CD4-positive, alpha-beta memory T cell (primary cell): ENCODE measurements at places on chromosomes 4 and X. TPM values are rescaled to one million over a fixed set of nuclear protein-coding genes. Genes with fewer than 3 reads are reported as not detected.

Gene HPRT1
- 105 TPM for polyA plus RNA-seq

Gene TMEM31
- polyA plus RNA-seq, result not detected

Gene ABLIM2
- 1.3 TPM for polyA plus RNA-seq

Gene BEND2
- polyA plus RNA-seq, result not detected

Gene SASH3
- polyA plus RNA-seq, result 211 TPM

Gene HSFX3
- polyA plus RNA-seq, result not detected

Gene TRIML2
- polyA plus RNA-seq, result not detected

Gene SUPT20HL2
- polyA plus RNA-seq, result not detected

Gene RASGEF1B
- polyA plus RNA-seq, result 4.1 TPM

Gene IQCM
- not detected for polyA plus RNA-seq

Gene ASMTL
- 50.4 TPM for polyA plus RNA-seq

Gene HAND2
- not detected for polyA plus RNA-seq

Gene PCSK1N
- polyA plus RNA-seq, result 4.6 TPM

Gene CYBB
- 0.94 TPM for polyA plus RNA-seq

Gene MMRN1
- polyA plus RNA-seq, result 1.6 TPM

Gene HSFX1
- polyA plus RNA-seq, result not detected
